ENCODE measurements at places on chromosomes 5 and 9.

GRCh38 chr9:126114850-126115460 lies 211.7 kb upstream of the MVB12B start:
- DNase-seq = no peak

- no peak for DNase-seq
Observed at GRCh38 chr5:118577621-118578020, 410.7 kb downstream of the DTWD2 start.

DNA sequence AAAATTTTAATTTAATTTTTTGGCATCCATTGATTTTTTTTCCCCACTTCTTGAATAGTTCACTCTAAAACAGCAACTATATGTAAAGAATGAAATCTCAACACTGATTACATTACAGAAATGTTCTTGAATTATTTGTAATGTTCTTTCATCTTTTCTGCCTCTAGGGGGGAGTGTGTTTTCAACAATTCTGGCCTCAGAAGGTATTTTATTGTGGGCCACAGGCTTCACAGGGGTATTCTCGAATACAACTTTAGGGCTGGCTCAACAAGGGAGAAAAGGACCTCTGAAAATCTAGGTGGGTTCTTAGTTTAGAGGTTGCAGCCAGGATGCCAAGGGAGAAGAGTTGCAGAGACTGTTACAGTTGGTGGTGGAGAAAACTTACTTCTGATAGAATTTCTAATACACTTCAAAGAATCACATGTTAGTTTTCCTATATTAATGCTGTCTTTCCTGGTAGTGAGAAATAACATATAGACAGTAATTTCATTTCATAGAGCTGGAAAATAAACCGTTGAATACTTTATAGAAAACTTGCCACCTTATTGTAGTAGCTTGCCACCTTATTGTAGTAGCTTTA lies 3.6 kb upstream of the NPR3 start:
- peak; percentile 53 for DNase-seq

DNA sequence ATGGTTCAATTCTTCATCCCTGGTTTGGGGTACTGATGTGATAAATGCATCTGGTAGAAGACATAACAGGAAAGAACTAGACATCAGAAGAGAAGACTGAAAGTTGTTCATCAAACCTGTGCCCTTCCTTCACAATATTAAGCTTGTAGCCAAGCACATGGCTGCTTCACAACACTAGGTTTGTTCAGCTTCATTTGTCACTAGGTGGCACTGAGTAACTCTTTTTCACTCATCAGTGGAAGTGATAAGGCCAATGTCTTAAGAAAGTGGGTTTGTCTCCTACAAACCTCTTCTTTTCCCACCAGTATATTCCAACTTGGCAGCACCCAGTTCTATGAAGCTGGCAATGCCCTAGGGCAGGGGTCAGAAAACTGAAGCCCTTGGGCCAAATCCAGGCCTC lies 26.9 kb downstream of the ZNF484 start:
- no peak for DNase-seq

GRCh38 chr9:119005162-119005561 lies 364.1 kb downstream of the BRINP1 start:
- DNase-seq = peak; percentile 65

GRCh38 chr5:460273-460625 lies 17.3 kb downstream of the EXOC3 start:
- no peak for DNase-seq

GRCh38 chr5:148729182-148729581 lies 74.9 kb upstream of the HTR4 start:
- DNase-seq = no peak

DNA sequence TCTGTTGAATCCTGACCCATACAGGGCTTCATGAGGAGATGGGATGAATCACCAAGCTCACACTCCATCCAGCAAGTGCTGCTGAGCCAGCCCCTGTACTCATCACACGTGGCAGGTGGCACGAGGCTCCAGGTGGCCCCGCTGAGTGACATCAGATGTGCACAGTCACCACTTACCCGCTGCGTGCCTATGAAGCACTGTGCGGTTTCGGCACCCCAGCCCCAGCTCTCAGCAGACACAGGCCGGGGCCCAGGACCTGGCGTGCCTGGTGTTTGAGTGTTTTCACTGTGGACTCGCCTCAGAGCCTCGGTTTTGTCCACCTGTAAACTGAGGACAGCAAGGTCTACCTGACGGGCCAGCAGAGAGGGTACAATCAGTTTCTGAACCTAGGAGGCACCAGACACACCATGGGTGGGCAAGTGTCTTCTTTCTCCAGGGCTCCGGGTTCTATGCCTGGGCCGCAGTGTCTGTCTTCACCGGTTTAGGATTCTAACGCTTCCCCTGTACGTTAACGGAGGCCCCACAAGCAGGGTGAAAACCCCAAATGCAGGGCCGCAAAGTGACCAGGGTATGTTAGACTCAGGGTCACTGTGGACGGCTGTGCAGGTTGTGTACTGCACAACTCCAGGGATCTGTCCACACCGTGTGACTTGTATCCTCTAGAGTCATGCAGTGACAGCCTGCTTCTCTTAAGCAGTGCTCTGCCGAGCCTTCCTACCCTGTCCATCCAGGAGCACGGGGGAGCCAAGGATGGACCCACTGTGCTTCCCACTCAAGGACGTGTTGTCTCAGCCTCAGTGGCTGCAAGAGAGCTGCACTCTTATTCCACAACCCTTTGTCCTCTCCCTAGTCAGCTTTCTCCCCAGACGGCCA lies 44.3 kb upstream of the COL5A1 start:
- no peak for DNase-seq

GRCh38 chr9:131727184-131727759 lies 12.6 kb downstream of the RAPGEF1 start:
- DNase-seq = peak; percentile 77

DNA sequence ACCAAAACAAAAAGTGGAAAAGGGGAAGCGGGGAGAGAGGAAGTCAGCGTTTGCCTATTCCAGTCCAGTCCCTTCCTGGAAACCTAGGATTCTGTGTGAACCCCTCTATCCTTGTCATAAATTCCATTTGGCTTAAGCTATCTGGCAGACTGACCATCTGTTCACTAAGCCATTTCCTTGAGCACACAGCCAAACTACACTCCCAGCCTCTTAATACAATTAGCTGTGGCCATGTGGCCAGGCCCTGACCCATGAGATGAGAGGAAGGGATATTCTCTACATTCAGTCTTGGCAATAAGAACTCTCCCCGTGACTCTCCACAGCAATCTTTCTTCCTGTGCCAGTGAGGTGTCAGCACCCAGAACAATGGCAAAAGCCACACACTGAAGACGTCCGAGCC lies 424.8 kb downstream of the TLE1 start:
- peak; percentile 27 for DNase-seq

DNA sequence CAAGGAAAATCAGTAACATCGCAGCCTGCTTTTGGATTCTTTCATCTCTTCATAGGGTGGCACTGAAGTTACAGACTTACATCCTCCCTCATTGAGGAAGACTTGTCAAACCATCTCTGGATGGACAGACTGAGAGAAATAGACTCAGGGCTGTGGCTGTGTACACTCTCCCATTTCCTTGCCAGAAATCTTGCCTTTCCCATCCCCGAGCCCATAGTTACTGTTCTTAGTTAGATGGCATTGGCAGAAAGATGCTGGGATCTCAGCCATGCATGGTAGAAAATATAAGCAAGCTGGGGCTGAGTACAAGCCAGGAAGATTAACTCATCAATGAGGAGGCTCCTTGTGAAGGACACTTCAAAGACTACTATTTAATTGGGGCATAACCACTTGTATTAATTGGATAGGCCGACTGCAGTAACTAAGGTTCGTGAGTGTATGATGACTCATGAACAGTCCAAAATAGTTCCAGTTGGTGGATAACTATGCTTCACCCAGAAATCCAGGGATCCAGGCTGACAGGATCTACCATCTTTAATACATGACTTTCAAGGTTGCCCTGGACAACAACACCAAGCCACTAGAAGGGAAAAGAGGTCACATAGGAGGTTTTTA lies 137.9 kb downstream of the TMEM38B start:
- peak; percentile 3 for DNase-seq

All from EL (cell line).